Uterus (tissue), 4 donors: ENCODE measurements at places on chromosomes 7 and 10. TPM values are rescaled to one million over a fixed set of nuclear protein-coding genes. Genes with fewer than 3 reads are reported as not detected.

GRCh38 chr7:141231018-141231792 is 157.3 kb downstream of the TMEM178B start:
- DNase-seq = no peak

- DNase-seq = no peak
These were observed 170.7 kb downstream of the HERPUD2 start for GRCh38 chr7:35524112-35524804.

- no peak for DNase-seq
These were observed 37.9 kb downstream of the PDSS1 start for GRCh38 chr10:26735435-26735834.

DNA sequence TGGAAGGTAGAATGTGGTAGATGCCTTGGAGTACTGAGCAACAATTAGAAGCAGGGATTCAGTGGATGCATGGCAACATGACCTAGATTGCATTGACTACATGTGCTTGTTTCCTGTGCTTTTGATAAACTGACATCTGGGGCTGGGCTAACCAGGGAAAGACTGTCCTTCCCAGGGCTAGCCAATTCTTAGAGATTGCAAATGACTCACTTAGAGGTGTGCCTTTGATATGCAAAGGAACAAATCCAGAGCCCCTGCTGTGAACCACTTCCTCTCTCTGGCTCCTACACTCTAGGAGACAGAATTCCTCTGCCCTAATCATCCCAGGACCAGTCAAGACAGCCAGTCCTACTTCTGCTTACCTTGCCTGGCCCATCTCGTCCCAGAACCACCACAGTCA is 651.5 kb downstream of the LRMDA start:
- no peak for DNase-seq

- no peak for DNase-seq
These were observed 8.9 kb downstream of the CALY start for GRCh38 chr10:133327651-133328357.

GRCh38 chr10:53209944-53210611 is 437.5 kb upstream of the MBL2 start:
- DNase-seq = no peak

DNA sequence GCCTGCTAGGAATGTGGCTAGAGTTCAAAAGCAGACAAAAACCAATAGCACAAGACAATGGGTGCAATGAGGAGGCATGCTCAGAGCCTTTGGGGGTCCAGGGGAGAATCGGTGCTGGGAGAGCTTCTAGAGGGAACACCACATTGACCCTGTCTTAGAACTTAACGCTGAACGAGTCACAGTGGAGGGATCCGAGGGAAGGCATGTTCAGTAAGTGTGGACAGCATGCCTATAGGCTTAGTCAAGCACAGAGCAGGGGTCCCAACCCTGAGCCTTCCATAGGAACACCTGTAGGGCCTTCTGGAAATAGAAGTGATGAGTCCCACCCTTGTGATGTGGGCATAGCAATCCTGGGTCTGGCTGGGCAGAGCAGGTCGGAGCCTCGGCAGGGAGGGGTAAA is 148.7 kb downstream of the PKD1L1 start:
- DNase-seq = no peak

- no peak for DNase-seq
These were observed 3.9 kb upstream of the MACC1 start for GRCh38 chr7:20220921-20221547.

DNA sequence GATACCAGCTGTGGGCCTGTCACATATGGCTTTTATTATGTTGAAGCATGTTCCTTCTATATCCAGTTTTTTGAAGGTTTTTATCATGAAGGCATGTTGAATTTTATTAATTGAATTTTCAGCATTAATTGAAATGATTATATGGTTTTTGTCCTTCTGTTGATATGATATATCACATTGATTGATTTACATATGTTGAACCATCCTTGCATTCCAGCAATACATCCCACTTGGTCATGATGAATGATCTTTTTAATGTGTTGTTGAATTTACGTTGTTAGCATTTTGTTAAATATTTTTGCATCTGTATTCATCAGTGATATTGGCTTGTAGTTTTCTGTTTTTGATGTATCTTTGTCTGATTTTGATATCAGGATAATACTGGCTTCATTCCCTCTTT is 21.2 kb downstream of the PRSS37 start:
- no peak for DNase-seq

- DNase-seq = no peak
These were observed 2.4 kb downstream of the EIF4H start for GRCh38 chr7:74176555-74176954.

- no peak for DNase-seq
These were observed 87.9 kb upstream of the KLF14 start for GRCh38 chr7:130821864-130822263.

GRCh38 chr10:17580885-17581284 is 36.3 kb downstream of the HACD1 start:
- no peak for DNase-seq

GRCh38 chr10:18071591-18071990 is 68.6 kb upstream of the CACNB2 start:
- DNase-seq = no peak

AKR1C8 gene
- not detected for total RNA-seq

HTR5A gene
- not detected for total RNA-seq

SFRP4 gene
- total RNA-seq = 81.9 TPM

SAP25 gene
- total RNA-seq = not detected

CHN2 gene
- total RNA-seq = 9.8 TPM
